ENCODE measurements at places on chromosomes 2 and 18.
A peak's percentile ranks its signal among the peaks of the same experiment; 100 is the strongest.

- H3K27ac ChIP-seq = no peak overlapping the region
- DNase-seq = no peak
- H3K4me3 ChIP-seq = no peak overlapping the region
- H3K27me3 ChIP-seq = no peaks in the 10 kb centered on the region
These were observed 172.5 kb downstream of the NCK2 start for GRCh38 chr2:105917226-105917625.

DNA sequence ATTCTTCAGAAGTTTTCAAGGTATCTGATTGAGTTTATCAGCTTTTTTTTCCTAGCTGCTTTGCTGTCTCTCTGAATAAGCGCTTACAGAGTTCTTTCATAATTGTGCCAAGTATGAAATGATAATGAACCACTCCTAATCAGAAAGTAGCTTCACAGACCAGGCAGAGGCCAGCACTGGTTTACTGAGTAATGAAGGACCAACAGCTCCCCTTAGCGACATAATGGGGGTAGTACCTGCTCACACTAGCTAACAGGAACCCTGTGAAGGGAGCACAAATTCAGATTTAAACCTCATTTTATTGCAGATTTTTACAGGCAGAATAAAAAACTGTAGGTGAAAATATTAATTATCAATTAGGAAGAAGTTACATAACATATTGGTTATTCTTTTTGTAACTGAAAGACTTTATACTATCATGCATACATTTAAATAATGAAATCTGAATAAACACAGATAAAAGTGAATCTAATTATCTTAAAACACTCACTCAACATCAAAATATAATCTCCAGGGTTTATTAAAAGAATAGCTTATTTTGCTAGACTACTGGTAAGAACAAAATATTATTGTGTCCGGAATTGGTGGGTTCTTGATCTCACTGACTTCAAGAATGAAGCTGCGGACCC lies 53.7 kb upstream of the LRRC30 start:
- DNase-seq = peak; percentile 19
- H3K27ac ChIP-seq = no peak overlapping the region
- H3K4me1 ChIP-seq = no peaks in the 10 kb centered on the region

DNA sequence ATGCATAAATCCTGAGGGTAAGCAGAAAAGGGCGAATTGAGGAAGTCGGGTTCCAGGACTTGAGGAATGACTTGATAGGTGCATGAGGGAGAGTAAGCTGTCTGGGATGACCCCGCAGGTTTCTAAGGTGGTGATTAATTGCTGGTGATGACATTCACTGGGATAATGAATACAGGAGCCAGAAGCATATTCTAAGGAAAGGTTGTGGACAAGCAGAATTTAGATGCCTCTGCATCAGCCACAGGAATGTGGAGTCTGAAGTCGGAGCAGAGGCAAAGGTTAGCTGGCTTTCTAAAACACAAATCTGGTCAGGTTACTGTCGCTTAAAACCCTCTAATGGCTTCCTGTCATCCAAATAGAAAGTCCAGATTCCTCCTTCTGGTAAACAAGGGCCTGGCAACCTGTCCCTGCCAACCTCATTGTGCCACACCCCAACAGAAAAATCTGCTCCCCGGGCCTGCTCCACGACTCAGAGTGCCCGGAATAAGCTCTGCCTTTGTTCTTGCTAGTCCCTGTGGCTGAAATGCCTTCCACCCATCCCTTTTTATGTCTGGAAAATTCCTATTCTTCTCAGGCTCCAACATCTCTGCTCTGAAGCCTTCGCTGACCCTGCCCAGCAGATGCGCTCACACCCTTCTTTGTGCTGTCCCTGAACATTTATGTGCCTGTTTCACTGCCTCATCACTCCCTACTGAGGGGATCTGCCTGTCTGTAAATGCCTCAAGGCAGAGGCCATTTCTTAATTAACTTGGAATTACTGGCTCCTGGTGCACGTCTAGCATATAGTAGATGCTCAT lies 11.3 kb upstream of the TMEM214 start:
- H3K27me3 ChIP-seq = no peaks in the 10 kb centered on the region
- 0 out of 2 replicates have a peak, but pooled peaks cover 5% of the 10 kb centered on the region for H3K36me3 ChIP-seq
- DNase-seq = peak; percentile 89

DNA sequence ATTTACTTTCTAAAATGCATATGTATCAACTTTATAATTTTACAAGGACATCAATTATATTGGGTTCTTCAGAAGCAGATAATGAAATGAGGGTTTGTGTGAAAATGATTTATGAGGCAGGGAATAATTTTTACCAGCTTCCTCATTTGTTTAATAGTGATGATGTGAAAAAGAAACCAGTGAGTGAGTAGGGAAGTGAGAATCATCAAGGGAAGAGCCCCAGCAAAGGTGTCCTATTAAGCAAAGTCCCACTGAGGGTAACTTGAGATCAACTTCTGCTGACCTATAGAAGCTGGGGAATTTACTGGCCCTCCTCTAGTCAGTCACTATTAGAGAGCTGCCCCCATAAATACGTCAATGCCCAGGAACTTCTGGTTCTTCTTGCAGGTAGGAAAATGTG lies 266.8 kb upstream of the LYPD1 start:
- H3K36me3 ChIP-seq = no peaks in the 10 kb centered on the region
- H3K4me3 ChIP-seq = no peak overlapping the region
- H3K4me1 ChIP-seq = no peaks in the 10 kb centered on the region
- DNase-seq = no peak
- H3K27ac ChIP-seq = no peak overlapping the region
- H3K27me3 ChIP-seq = no peaks in the 10 kb centered on the region

DNA sequence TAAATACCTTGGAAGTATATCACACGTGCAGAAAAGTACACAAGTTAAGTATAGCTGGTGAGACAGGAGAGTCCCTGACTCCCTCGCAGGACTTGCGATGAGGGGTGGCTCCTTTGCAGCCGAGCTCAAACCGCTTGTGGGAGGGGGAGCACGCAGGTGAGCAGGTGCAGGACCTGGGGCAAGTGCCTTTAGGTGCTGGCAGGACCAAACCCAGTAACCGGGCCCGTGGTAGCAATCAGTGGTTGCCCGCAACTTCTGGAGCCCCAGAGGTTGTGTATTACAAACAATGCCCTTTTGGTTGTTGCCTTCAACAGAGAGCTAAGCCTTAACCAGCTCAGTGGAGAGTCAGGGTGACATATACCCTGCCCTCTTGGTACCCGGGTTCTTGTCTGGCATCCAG lies 132.8 kb downstream of the PARD3B start:
- no peaks in the 10 kb centered on the region for H3K27me3 ChIP-seq
- no peaks in the 10 kb centered on the region for H3K36me3 ChIP-seq
- H3K4me1 ChIP-seq = no peaks in the 10 kb centered on the region
- no peak overlapping the region for H3K27ac ChIP-seq
- no peak for DNase-seq
